ENCODE measurements at places on chromosomes 4 and X.

- no peak for DNase-seq
These were observed 154.0 kb upstream of the AADAT start for GRCh38 chr4:170243662-170244288.

DNA sequence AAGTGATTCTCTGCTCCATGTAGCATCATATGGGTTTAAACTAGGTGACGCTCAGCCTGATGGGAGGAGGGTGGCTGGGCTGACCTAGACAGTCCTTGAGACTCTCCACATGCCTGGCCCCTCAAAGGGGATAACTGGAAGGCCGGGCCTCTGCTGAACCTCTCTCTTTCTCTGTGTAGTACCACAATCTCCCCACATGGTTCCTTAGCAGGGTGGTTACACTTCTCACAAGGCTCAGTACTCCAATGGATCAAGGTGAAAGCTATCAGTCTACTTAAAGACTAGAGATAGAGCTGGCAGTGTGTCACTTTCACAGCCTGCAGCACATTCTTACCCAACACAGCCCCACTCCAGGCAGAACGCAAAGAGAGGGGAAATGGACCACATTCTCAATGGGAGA is 80.4 kb downstream of the LDB2 start:
- no peak for DNase-seq

DNA sequence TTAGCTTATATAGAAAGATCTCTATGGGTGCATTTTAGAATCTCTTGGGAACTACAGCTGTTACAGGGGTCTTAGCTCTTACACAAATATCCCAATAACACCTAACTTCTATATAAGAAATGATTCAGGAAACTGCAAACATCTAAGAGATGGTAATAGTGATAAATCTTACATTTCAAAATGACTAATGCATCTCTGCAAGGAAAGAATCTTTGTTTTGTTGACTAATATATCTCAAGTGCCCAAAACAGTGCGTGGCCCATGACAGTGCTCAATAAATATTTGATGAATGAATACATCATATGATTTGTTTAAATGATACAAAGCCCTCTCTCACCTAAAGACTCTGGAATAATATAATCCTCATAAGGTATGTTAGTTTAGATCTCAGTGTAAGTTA is 47.5 kb downstream of the CENPE start:
- no peak for DNase-seq

- no peak for DNase-seq
These were observed 89.7 kb upstream of the NDP start for GRCh38 chrX:44062840-44063239.
